HCEC 1CT (cell line): ENCODE measurements at places on chromosomes 12 and 14.

- DNase-seq: no peak
Measured at GRCh38 chr14:103408491-103409155, 23.4 kb downstream of the MARK3 start.

DNA sequence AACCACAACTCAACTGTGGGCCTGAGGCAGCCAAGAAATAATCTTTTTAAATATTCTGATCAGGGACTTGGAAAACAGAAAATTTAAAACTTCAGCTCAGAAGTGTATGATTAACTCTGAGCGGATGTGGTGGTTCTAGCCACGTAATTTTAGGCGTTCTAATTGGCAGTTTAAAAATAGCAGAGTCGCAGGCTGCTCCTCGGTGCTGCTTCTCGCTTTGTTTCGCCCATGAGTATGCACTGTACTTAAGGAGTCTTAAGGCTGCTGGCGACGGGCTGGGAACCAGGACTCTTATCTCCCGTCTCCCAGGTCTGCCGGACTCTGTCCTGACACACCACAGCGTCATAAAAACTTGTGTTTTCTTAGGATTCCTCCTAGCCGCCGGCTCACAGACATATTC lies 113.4 kb upstream of the PELI2 start:
- peak; percentile 55 for DNase-seq

- DNase-seq: no peak
Measured at GRCh38 chr14:55272922-55273321, 1.7 kb downstream of the FBXO34 start.

GRCh38 chr12:65595016-65595560 lies 229.2 kb upstream of the HMGA2 start:
- DNase-seq: no peak

DNA sequence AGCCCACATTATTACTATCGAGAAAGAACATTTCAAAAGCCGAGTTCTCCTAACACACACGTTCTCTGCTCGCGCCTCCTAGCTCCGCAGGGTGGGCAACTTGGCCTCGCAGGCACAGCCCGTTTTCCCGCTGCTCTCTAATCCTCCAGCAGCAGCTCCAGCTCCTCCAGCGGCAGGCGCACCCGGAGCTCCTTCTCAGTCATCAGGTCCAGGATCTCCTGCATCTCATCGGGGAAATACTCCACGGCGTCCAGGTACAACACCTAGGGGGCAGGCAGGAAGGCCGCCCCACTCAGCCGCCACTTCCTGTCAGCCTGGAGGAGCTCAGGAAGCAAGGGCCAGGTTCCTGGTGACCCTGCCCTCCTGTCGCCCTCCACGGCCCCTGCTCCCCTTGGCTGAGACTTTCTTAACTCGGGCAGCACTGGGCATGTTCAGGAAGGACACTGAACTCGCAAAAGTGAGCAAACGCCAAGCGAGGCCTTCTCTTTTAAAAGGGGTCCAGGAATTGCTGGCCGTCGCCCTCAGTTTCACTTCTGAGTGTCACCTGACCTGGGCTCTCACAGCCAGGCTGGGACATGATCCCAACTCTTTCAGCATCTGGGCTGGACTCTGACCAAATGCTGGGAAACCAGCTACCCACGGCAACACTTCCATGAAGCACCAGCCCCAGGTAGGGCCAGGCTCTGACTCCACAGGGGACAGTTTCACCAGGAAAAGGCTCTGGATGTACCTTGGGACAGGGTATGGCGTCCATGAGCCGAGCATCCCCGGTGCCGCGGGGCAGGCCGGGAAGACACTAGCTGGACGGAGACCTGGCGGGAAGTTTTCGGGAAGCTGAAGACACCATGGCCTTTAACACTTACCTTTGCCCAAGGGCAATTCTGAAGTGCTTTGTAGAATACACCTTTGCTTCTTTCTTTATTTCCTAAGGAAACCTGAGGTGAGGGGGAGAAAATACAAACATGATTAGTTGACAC lies 22.1 kb downstream of the PSMC1 start:
- no peak for DNase-seq

DNA sequence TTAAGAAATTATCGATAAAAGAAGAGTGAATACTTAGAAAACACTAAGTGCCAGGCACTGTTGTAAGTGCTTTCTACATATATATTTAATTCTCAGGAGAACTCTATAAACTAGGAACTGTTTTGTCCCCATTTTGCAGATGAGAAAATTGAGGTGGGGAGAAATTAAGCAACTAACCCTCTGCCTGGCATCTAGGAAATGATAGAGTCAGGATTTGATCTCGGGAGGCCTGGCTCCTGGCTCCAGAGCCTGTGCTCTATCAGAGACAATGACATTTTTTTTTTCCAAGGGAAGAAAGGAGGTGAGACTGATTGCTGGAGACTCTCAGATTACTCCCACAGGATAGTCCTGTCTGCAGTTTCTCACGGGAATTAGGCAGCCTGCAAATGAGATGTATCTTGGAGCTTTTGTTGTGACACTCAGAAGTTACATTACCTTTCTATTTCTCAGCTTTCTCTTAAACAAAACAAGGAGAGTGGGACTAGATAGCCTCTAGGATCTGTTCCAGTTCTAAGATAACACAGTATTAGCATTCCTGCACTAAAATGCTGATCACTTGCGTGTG lies 1.4 kb upstream of the FAM234B start:
- DNase-seq: no peak

DNA sequence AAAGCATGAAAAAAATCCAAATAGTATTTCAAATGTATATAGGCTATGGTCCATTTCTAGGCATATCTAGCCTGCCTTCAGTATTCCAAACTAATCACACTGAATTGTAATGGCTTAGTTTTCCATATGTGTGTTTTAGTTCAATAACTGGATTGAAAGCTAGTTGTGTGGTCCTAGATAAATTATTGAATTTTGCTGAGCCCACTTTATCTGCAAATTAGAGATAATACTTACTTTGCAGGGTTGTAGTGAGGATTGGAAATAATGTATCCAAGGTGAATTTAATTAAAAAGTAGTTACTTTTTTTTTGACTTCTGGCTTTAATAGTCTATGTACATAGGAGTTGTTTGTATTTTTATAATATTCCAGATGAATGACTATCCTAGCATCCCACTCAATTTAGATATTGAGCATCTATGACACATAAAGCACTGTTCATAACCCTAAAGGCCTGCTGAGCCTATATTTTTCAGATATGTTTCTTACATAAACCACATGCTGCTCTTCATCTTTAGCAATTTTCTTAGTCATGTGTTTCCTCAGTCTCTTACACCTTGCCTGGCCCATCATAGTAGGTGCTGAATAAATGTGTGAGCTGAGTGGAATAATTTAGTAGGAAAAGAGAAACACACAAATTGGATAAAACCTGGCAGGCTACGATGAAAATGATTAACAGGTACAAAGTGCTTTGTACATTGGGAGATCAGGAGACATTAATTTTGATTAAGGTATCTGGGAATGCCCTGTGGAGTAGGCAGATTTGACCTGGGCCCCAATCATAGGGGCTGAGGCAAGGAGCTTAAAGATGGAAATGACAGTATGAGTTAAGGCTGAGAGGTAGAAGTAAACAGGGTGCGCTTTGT lies 1.1 kb upstream of the ATP23 start:
- no peak for DNase-seq

- no peak for DNase-seq
Measured at GRCh38 chr14:26856876-26857518, 259.2 kb upstream of the NOVA1 start.

- DNase-seq: no peak
Measured at GRCh38 chr14:47471075-47471474, 204.3 kb downstream of the MDGA2 start.
